Stimulated activated CD8-positive, alpha-beta memory T cell treated with anti-CD3 and anti-CD28 coated beads, Interleukin-2, amount 100 ng/mL, for 1 hour (primary cell): ENCODE measurements at places on chromosomes 2 and 18.

GRCh38 chr2:73218298-73218697, 4.3 kb downstream of the SMYD5 start:
- no peak for DNase-seq

- DNase-seq: no peak
Observed at GRCh38 chr2:221426929-221427328, 145.2 kb downstream of the EPHA4 start.

DNA sequence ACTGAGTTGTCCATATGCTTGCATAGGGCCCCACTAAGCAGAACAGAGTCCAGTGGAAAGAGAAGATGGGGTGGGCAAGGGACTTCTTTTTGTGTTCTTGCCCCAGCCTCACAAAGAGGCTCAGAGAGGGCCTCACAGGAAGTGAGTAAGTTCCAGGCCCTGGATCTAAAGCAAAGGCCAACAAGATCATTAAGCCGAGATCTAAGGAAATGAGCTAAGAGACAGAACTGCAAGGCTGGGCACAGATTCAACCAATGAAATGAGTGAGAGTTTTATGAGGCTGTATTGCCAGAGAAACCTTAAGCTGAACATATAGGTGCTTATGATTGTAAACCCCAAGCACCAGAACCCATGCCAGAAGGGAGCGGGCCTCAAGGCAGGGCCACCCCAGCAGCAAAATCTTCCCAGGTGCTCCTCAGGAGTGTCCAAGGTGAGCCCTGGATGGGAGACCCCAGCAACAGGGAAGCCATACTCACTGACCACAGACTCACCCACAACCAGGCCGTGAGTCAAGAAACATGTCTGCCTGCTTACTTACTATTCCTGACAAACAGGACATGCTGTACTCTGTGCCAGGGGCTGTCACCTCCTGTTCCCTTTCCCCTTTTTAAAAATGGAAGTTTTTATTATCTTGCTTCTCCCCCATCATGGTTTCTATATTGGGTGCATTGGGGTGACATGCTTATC, 40.2 kb downstream of the SLC14A1 start:
- no peak for DNase-seq

- no peak for DNase-seq
Observed at GRCh38 chr18:24740829-24741228, 280.4 kb downstream of the HRH4 start.

DNA sequence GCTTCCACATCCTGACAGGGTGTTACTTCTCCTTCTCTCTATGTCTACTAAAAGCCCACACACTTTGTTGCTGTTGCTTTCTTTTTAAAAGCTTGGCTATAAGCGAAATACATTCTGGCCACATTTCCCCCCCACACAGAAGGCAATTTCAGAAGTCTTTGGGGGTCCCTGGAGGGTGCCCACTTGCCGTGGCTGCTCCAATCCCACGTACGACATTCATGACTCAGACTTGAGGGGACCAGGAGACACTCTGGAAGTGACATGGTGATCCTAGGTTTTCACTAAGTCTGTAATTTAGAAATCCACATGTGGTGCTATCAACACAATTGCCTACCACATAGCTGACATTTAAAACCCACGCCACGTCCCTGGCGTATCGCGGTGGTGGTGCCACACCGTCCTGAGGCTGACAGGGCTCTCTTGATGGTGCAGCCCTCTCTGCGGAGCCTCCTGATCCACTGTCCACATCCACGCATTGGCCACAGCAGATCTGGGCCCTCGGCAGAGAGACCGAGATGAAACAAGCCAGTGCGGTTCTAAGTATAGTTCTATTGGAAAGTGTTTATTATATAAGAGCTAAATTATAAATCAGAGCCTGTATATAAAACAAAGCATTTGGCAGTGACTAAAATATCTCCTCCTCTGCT, 42.4 kb downstream of the CYP27C1 start:
- no peak for DNase-seq

DNA sequence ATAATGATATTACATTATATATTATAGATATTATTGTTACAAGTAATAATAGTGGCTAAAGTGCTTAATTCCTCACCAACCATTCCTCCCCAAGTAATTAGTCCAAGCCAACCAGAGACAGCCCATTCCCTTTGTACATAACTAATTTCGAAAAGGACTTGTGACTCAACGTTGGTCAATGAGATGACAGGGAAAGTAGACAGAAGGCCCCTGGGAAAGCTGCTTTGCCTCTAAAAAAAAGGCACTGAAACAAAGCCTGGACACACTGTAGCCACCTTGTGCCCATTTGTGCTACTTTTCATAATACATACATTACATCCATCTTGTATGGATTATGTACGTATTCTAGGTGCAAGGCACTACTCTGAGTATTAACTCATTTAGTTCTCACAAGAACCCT, 28.8 kb downstream of the COLEC12 start:
- DNase-seq: no peak

DNA sequence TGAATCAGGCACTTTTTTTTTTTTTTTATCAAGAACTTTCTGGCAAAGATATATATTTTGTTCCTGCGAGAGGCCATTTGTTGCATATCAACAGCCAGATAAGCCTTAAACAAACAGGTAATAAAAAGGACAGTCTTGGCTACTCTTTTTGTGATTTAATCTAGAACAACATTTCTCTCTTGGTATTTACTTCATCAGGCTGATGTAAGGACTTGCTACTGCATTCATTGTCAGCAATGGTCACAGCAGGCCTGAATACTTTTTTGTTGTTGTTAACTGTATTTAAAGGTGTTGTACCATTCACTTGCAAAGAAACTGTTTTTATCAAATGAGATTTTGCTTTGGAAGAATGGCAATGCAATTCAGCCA, 683.8 kb downstream of the IRS1 start:
- DNase-seq: no peak

DNA sequence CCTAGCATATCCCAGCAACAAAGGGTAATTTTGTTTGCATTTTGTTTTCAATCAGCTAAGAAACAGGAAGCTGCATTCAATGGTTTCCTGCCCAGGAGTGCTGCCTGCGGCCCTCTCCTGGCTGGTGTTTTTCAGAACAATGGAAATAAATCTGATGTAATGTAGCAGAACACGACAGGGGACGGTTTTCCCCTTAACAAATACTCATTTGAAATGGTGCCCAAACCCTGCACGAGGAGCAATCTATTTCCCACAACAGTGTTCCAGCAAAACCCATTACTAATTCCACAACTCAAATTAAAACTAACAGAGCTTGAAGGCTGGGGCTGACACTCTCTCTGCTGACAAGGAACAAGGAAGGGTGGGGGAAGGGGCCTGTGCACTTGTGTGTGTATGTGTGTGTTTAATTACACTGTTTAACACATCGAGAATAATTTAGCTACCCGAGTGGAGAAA, 8.7 kb downstream of the CAPN13 start:
- no peak for DNase-seq

DNA sequence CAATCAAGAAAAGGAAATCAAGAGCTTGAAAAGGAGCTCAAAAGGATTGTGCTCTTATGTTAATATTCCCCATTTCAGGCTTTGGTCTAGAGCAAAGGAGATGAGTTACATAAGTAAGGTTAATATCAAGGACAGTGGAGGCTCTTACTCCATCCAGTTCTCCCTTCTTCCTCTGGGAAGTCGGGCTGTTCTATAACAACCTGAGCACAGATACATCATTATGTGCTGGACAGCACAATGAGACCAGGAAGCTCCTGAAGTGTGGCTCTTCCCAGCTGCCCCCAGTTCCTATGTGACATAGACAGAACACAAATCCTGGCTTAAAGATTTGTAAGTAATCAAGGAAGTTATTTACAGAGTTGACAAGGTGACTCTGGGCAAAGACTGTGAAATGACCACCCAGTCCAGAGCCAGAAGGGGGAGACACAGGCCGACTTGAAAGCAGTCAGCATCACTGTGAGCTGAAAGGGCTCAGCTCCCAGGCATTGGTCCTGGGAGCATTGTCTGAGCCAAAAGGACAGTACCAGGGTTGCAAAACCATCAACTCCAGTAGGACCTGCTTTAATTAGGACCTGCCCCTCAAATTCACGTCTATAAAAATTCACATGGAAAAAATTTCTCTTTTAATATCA, 917.6 kb upstream of the ACVR2A start:
- DNase-seq: no peak

DNA sequence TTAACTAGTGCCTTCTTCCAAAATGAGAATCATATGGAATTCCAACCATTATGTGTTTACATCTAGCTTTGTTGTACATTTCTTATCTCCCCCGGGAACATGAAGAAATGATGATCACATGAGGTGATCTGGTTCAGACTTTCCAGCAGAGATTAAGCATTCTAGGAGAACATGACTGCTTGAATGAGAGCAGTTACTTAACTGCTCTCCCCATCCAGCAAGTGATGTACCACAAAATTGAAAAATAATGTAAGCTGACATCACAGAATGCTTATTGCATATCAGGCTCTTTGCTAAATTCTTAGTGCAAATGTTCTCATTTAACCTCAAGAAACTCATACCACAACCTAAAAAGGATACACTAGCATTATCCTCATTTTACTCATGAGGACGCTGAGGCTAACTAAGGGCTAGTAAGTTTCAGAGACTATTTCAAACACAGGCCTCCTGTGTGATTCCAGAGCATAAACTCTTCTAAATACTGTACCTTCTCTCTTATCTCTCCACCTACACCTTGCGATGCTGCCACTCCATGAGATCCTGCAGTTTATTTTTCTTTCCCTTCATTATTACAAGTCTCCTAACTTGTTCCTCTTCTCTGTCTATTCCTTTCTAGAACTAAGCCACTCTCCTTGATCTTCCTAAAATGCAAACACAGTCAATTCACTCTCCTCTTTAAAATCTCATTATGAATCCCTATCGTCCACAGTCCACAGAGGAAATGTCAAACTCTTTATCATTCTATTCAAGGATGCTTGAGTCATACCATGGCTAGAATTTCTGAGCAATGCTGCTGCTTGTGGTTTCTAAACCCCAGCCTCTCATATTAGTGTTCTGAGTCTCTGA, 1224.8 kb upstream of the ZEB2 start:
- no peak for DNase-seq

DNA sequence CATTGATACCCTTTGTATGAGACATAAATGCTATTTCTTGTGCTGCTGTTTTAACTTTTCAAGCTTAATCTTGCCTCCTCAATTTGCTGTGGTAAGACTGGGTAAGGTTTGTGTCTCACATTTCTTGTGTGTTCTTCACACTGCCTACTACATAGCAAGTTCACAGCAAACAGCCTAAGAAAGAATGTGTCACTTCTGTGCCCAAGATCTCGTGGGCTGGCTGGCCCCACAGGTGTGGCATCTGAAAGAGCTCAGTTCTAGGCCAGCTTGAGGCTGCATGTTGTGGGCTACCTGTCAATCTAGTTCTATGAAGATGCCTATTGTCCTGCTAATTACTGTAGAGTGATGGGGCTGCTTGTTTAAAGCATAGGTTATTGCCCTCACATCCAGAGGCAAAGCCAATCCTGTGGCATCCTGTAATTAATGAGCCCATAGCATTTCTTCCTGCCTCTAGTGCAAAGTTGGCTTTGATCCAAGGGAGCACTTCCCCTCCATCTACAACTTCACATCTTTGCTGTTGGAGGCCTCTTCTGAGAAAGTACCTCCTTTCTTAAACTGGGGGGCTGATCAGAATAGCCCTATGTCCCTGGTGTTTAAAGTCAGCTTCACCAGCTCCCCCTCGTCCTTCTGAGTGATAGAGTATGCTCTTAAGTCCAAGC, 40.9 kb upstream of the ASPRV1 start:
- no peak for DNase-seq

DNA sequence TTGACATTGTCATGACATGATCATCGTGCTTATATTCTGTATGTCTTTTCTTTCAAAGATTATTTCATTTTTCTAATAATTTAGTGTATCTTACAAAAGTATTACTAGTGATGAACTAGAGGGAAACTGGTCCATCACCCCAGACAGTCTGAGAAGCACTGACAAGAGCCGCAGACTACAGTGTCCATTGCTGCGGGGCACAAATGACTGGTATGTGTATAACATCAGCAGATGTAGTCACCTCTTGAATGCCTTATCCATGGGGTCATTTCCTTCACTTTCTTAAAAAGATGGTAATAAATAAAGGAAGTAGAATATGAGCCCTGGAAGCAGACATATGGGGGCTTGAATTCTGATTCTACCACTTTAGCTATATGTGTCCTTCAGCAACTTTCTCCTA, 29.6 kb downstream of the NEMP2 start:
- DNase-seq: no peak

GRCh38 chr2:111975053-111975552, 76.7 kb downstream of the MERTK start:
- no peak for DNase-seq

GRCh38 chr2:196383799-196384198, 212.4 kb upstream of the STK17B start:
- no peak for DNase-seq

DNA sequence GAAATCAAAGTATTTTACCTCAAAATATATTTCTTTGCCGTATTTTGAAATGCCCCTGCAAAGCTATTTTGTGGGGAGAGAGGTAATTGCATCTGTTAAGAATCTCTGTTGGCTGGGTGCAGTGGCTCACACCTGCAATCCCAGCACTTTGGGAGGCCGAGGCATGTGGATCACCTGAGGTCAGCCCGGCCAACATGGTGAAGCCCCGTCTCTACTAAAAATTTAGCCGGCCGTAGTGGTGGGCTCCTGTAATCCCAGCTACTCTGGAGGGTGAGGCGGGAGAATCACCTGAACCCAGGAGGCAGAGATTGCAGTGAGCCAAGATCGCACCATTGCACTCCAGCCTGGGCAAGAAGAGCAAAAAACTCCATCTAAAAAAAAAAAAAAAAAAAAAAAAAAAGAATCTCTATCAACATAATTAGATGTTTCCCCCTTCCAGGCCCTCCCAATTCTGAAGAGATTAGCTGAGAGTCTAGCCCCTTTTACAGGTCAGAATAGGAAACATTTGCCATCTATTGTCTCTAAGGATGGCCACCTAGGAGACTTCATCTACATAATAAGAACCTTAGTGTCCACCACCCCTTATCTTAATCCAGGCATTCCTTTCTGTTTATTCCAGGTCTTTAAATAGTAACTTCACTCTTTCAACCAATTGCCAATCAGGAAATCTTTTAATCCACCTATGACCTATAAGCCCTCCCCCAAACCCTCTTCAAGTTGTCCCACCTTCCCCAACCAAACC, 3.5 kb upstream of the TRAPPC8 start:
- no peak for DNase-seq

DNA sequence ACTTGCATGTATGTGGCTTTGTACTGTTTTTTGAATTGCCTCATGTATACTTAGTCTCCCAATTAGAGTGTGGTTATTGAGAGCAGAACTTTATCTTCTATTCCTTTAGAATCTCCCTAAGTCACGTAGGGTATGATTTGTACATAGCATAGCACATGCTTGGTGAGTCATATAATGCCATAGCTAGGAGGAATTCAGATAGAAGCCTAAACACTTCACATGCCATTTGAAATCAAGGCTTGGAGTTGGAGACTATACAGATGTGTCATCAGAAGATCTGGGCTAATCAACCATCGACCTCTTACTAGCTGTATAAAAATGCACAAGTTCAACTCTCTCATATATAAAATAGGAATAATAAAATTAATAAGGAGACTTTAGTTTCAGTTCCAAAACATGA, 222.6 kb upstream of the ST6GAL2 start:
- no peak for DNase-seq

- DNase-seq: no peak
Observed at GRCh38 chr2:99811544-99811943, 321.7 kb upstream of the REV1 start.

GRCh38 chr2:190603374-190603773, 45.5 kb upstream of the NAB1 start:
- no peak for DNase-seq
